ENCODE measurements at places on chromosomes 1 and 21. TPM values are rescaled to one million over a fixed set of nuclear protein-coding genes. Genes with fewer than 3 reads are reported as not detected.
A peak's percentile ranks its signal among the peaks of the same experiment; 100 is the strongest.

The CRYAA gene
- total RNA-seq: not detected

- H3K4me3 ChIP-seq: peak overlapping the region; percentile 51
- peaks cover 18% of the 10 kb centered on the region for H3K4me1 ChIP-seq
- no peaks in the 10 kb centered on the region for H3K36me3 ChIP-seq
- H3K27me3 ChIP-seq: no peaks in the 10 kb centered on the region
Measured at GRCh38 chr1:1917995-1918900, 831 bp downstream of the TMEM52 start.

GRCh38 chr1:154784924-154785531, 85.1 kb downstream of the KCNN3 start:
- peaks cover 33% of the 10 kb centered on the region for H3K4me1 ChIP-seq
- no peak overlapping the region for H3K4me3 ChIP-seq
- no peaks in the 10 kb centered on the region for H3K36me3 ChIP-seq
- no peaks in the 10 kb centered on the region for H3K27me3 ChIP-seq

The FAM167B gene
- total RNA-seq: 0.33 TPM

GRCh38 chr1:9542430-9542829, 3.2 kb downstream of the SLC25A33 start:
- no peak overlapping the region for H3K27ac ChIP-seq
- no peak for DNase-seq
- no peaks in the 10 kb centered on the region for H3K36me3 ChIP-seq
- H3K4me3 ChIP-seq: no peak overlapping the region
- no peaks in the 10 kb centered on the region for H3K27me3 ChIP-seq

The KRTAP21-2 gene
- not detected for total RNA-seq

DNA sequence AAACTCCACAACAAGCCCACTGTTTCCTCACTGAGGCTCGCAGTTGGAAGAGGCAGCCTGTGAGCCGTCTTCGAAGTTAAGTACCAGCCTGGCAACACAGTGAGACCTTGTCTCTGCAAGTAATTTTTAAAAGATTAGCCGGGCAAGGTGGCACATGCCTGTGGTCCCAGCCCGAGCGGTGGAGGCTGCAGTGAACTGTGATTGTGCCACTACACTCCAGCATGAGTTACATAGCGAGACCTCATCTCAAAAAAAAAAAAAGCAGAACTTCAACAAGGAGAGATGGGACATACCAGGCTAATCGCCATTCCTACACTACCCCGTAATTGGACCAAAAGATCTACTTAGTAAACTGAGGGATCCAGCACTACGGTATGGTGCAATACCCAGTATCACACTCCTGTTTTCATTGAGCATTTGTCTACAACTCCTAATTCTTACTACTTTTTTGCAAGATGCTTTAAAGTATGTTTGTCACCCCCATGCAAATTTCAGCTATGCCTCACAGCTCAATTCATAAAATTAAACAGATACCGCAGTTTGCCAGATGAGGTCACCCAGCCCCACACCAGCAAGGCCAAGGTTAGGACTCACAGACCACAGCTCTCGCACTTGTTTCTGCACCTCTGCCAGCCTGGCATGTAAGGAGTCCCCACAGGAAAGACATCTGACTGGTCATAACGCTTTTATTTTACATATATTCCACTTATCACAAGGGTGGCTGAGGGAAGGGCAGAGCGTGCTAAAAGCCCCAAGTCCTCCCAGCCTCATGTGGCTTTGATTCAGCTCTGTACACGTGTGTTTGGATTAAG, 21.0 kb downstream of the SDE2 start:
- no peak for DNase-seq
- H3K36me3 ChIP-seq: peaks cover 25% of the 10 kb centered on the region
- no peak overlapping the region for H3K27ac ChIP-seq
- H3K4me1 ChIP-seq: no peaks in the 10 kb centered on the region

The HSF2BP gene
- 0.53 TPM for total RNA-seq

DNA sequence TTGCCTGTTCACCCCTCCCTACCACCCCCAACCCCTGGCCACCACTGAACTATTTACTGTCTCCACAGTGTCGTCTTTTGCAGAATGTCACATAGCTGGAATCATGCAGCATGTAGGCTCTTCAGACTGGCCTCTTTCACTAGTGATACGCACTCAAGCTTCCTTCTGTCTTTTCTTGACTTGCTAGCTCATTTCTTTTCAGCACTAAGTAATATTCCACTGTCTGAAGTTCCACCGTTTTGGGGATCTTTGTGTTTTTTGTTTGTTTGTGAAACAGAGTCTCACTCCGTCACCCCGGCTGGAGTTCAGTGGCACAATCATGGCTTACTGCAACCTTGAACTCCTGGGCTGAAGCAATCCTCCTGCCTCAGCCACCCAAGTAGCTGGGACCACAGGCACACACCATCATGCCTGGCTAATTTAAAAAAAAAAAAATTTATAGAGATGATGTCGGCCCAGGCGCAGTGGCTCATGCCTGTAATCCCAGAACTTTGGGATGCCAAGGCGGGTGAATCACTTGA, 43.4 kb upstream of the SLC25A33 start:
- no peaks in the 10 kb centered on the region for H3K36me3 ChIP-seq
- DNase-seq: no peak
- no peaks in the 10 kb centered on the region for H3K4me1 ChIP-seq
- H3K27me3 ChIP-seq: peaks cover 4% of the 10 kb centered on the region
- H3K4me3 ChIP-seq: no peak overlapping the region
- no peak overlapping the region for H3K27ac ChIP-seq

GRCh38 chr1:50424045-50424883, 1.0 kb upstream of the DMRTA2 start:
- H3K27ac ChIP-seq: no peak overlapping the region
- H3K4me1 ChIP-seq: no peaks in the 10 kb centered on the region
- peak overlapping the region; percentile 54 for H3K4me3 ChIP-seq
- no peak for DNase-seq
- H3K27me3 ChIP-seq: peaks cover 61% of the 10 kb centered on the region

DNA sequence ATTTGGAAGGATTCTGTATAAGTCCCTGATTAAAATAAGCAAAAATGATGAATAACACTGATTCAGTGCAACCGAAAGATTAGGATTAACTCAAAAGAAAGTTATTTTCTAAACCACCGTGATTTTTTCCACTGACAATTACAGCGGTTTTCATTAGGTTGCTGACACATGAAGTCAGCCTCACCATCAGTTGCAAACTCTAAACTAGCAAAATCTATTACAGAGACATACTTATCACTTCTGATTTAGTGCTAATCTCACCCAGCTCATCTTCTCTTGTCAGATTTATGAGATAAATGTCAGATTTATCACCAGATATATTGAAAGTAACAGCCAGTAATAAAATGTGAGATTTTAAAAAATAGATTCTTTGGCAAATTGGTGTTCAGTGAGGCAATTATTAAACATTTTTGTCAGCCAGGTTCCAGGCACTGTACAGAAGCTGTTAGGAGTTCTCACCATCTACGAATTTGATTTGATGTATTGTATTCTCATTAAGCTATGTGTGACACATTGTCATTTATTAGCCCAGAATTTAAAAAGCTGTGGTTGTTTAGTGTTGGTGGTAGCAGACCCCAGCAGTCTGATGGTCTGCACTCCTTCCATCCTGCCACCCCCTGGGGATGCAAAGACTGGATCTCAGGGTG, 37.3 kb upstream of the LGALS8 start:
- H3K27ac ChIP-seq: no peak overlapping the region
- no peaks in the 10 kb centered on the region for H3K4me1 ChIP-seq
- no peak for DNase-seq
- no peaks in the 10 kb centered on the region for H3K27me3 ChIP-seq
- H3K36me3 ChIP-seq: no peaks in the 10 kb centered on the region
- no peak overlapping the region for H3K4me3 ChIP-seq

GRCh38 chr1:231971397-231972110, 345.0 kb downstream of the DISC1 start:
- H3K4me3 ChIP-seq: no peak overlapping the region
- DNase-seq: no peak
- H3K27ac ChIP-seq: no peak overlapping the region
- H3K27me3 ChIP-seq: no peaks in the 10 kb centered on the region
